Fibroblast of pulmonary artery (primary cell): ENCODE measurements at places on chromosomes 5 and 9.
A peak's percentile ranks its signal among the peaks of the same experiment; 100 is the strongest.

DNA sequence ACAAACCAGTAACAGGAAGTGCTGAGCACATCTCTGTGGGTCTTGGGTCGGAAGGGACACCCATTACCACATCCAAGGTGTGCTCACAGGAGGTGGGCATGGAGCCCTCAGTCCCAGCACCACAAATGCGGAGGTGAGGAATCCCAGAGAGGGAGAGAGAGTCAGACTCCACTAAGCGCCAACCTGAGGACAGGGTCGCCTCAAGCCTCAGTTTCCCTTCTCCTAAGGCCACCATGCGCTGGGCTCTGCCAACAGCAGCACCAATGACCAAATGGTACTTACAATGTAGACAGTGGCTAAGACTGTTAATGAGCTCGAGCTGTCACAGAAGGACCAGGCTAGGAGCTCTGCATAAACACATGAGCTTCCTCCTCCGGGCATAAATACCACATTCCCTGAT lies 43.1 kb downstream of the BICD2 start:
- DNase-seq: no peak

DNA sequence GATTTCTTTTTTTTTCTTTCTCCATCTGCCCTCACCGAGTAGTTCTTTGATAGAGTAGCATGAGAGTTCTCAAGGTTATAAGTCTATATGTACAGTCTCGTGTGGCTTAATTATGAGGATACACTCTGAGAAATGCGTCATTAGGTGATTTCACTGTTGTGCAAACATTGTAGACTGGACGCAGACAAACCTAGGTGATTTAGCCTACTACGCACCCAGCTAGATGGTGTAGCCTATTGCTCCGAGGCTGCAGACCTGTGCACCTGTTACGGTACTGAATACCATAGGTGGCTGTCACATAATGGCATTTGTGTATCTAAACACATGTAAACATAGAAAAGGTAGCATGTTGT lies 26.9 kb upstream of the CORO2A start:
- DNase-seq: no peak

DNA sequence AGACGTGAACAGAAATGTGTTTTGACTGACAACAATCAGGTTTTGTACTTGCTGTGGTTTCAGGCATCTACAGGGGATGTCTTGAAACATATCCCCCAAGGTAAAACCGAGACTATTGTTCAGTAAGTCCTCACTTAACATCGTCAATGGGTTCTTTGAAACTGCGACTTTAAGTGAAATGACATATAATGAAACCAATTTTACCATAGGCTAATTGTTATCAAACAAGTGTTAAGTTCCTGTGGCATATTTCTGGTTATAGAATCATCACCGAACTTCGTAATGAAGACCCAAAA lies 16.4 kb upstream of the OMD start:
- DNase-seq: no peak

- DNase-seq: no peak
Measured at GRCh38 chr5:102307232-102307631, 11.1 kb upstream of the SLCO4C1 start.

GRCh38 chr9:138022121-138022741 lies 144.6 kb downstream of the CACNA1B start:
- peak; percentile 1 for DNase-seq

GRCh38 chr5:151580858-151581257 lies 10.3 kb downstream of the FAT2 start:
- DNase-seq: no peak

- no peak for DNase-seq
Measured at GRCh38 chr9:118962426-118962825, 406.8 kb downstream of the BRINP1 start.

GRCh38 chr9:98412101-98412842 lies 156.8 kb upstream of the TBC1D2 start:
- DNase-seq: no peak

- DNase-seq: no peak
Measured at GRCh38 chr5:61180886-61181285, 18.6 kb upstream of the SMIM15 start.

GRCh38 chr9:134335061-134335460 lies 8.8 kb downstream of the RXRA start:
- no peak for DNase-seq

DNA sequence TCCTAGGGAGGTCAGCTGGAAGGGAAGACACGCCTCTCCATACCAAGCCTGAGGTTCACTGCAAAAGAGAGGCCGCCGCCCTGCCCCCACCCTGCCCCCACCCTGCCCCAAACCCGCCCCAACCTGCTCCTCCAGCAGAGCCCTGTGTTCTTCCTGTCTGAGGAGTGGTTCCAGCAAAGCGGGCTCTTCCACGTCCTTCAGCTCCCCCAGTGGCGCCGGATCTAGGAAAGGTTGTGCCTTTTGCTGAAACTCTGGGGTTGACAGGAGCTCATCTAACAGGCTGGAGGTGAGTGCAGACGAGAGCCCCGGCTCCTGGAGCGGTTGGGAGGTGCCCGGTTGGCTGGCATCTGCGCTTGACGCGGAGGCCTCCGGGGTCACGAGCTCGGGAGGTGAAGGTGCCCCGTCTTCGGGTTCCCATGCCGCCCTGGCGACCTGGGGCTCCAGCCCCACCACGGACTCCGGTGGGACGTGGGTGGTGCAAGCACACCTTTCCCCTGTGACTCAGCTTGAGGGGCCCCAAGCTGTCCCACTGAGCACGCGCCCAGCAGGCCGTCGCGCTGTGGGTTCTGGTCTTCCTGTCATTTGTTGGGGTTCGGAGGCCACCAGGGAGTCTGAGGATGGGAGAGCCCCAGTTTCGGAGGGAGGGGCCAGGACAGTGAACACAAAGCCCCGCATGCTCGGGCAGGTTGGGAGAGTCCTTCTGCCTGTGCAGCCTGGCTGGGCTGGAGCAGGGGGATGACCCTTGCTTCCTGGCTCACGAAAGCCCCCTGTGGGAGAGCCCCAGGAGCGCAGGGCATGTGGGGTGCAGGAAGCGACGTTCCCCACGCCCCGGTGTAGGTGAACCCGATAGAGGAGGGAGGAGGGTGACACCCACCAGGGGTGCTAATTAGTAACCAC lies 1467.1 kb downstream of the FOXD4L5 start:
- no peak for DNase-seq

DNA sequence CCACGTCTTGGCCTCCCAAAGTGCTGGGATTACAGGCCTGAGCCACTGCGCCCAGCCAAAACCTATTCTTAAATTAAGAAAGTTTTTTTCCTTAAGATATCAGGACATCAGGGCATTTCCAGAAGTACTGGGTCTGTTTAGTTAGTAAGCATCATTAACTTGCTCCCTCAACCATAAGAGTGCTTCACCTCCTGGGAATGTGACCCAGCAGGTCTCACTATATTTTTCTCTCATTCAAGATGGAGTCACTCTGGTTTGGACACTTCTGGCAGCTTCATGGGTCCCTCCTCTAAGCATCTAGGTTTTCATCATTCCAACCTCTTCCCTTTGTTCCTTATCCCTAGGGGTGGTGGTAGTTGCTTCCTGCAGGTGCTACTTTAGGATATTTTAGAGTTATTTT lies 10.3 kb upstream of the BRD3OS start:
- no peak for DNase-seq

- DNase-seq: no peak
Measured at GRCh38 chr9:129354498-129354897, 176.4 kb upstream of the IER5L start.

GRCh38 chr5:120134944-120135343 lies 329.2 kb upstream of the PRR16 start:
- DNase-seq: no peak

DNA sequence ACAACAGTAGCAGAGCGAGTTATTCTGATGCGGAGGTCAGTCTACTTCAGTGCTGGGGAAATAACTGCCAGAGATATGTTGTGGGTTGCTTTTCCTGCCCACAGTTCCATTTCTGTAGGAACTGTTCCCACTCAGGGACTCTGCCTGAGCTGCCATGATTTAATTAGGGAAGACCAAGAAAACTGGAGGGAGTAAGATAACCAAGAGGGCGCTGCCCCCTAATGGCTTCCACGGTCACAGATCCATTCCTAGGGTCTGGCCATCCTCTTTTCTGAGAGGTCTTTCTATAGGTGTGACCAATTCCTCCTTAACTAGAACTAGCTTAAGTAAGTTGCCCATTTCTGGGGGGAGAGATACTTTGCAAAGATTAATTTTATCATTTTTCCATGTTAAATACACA lies 125.9 kb downstream of the APBA1 start:
- peak; percentile 34 for DNase-seq

DNA sequence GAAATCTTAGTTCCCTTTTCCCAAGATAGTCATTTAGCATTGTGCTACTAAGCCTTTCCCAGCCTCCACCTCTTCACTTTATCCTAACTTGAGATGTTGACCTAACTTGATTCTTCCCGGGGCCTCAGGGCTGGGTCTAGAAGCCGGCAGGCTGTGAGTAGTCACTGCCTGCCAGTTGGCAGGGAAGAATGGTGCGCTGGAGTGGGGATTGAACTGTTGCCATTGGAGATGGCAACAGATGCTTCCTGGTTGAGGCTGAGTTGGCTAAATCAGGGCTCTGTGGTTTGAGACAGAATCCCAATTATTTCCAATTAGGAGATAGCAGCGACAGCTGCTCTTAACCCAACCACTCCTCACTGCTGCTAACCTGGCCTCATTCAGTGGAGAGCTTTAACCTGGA lies 343.1 kb downstream of the BRINP1 start:
- no peak for DNase-seq

- no peak for DNase-seq
Measured at GRCh38 chr9:19481971-19482404, 73.2 kb downstream of the ACER2 start.

- peak; percentile 48 for DNase-seq
Measured at GRCh38 chr9:135602789-135603481, 36.4 kb downstream of the GLT6D1 start.

- no peak for DNase-seq
Measured at GRCh38 chr5:78810098-78810920, 161.7 kb upstream of the LHFPL2 start.

DNA sequence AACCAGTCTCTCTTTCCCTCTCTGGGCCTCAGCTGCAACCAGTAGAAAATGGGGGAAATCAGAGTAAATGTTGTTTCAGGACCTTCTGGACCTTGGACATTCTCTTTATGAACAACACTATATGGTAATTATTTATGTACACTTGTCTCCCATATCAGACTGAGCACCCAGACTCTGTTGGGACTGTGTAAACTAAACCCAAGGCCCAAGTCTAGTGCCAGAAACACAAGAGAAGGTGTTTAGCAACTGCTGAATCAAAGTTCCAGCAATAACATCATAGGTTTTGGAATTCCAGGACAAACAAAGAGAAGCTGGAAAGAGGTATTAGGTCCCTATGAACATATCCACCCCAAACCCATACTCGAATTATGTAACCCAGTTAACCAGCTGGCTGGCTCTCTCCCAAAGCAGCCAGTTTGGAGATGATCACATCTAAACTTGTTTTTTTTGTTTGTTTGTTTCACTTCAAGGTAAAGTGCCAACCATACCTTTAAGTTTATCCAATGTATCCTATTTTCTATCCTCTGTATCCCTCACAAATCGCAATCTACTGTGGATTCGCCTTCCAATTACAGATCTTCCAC lies 1.9 kb upstream of the RNF38 start:
- no peak for DNase-seq

- DNase-seq: no peak
Measured at GRCh38 chr5:154196281-154196680, 5.7 kb downstream of the GALNT10 start.

DNA sequence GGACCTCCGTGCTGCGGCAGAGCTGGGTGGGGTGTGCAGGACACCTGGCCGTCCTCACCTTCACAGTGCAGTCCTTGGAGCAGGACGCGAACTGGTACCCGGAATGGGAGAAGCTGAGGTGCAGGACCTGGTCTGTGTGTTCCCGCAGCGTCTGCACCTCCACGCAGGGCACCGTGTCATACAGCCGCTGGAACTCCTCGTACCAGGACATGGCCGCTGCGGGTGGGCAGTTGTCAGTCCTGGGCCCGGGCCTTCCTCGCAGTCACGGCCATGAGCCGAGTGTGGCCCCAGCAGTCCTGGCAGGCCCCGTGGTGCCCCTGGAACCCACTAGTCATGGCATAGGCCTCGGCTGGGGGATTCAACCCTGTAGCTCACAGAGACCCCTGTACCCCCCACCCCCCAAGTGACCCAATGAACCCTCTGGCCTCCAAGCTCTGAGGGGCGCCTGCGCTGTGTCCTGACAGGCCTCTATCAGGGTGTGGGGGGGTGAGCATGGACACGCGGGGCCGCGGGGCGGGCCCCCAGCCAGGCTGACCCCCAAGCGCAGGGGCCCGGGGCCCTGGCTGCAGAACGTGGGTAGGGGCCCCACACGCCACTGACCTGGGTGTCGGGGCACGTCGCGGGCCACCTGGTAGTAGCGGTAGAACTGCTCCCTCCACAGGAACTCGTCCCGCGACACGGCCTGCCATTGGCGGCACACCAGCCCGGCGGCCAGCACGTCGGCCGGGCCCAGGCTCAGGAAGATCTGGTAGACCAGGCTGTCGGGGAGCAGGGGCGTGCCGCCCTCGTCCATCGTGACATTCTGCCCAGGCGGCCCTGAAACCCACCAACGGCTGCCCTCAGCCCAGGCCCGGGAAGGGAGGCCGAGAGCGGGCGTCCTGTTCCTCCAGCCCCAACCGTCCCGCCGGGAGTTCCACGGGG lies 987 bp downstream of the FBXW5 start:
- peak; percentile 22 for DNase-seq

- no peak for DNase-seq
Measured at GRCh38 chr5:4243479-4244264, 648.0 kb downstream of the IRX1 start.

DNA sequence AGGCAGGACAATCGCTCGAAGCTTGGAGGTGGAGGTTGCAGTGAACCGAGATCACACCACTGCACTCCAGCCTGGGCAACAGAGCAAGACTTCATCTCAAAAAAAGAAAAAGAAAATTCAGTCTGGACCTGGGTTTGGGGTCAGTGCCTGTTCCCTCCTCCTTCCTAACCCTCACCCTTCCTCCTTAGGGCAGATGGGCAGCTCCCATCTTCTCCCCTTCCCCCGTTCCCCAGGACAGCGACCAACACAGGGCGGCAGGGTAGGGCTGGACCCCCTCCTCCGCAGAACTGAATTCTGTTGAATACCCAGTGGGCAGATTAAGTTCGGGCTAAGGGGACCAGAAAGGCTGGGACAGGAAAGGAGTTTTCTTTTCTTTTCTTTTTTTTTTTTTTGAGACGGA lies 1.5 kb upstream of the RMND5B start:
- DNase-seq: no peak

- no peak for DNase-seq
Measured at GRCh38 chr9:99025616-99026270, 79.2 kb upstream of the TGFBR1 start.

DNA sequence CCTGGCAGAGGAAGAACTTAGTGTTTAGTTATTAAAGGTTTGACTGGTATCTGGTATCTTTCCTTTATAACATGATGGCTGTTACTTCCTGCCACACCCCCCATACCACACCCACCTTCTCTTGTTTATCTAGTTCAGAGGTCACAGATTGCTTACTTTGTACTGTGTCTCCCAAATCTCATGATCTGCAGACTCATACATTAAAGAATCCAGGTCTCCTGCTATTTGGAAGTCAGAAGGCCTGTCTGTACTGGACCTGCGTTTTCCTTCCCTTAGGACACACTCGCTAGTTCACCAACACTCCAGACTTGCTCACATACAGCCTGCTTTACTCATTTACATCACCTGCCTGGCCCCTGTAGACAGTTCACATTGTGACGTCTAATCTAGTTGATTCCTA lies 39.3 kb downstream of the NUDT12 start:
- no peak for DNase-seq

- no peak for DNase-seq
Measured at GRCh38 chr9:70318002-70318401, 59.2 kb downstream of the SMC5 start.
